CD4-positive, alpha-beta T cell treated with Interleukin-10 for 1 hour (primary cell): ENCODE measurements at places on chromosomes 6 and 20.

DNA sequence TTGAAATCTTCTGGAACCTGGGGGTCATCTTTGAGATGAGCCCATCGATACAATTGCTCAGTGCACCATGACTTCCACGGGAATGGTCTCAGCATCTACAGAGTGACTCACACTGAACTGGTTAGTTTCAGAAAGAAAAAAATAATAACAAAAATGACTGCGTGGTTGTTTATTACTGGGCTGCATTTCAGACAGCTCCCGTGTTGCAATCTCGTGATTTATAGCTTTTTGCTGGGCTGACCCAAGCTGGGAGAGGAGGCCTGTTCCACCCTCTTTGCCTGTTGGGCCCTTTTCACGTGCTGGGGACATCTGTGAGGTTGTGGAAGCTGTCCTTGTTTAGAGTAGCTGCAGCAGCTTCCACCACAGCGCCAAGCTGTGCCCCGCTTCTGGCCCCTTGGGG, 225.5 kb downstream of the BMP7 start:
- no peak for DNase-seq

GRCh38 chr6:110520992-110521543, 44.7 kb upstream of the SLC22A16 start:
- no peak for DNase-seq

- DNase-seq = no peak
These were observed 33.4 kb downstream of the SNX5 start for GRCh38 chr20:17935186-17935585.

GRCh38 chr6:125947615-125948014, 9.0 kb upstream of the HINT3 start:
- no peak for DNase-seq
